ENCODE measurements at places on chromosomes 1 and 21.

- no peak for DNase-seq
These were observed 49.7 kb downstream of the SIPA1L2 start for GRCh38 chr1:232579958-232580941.

GRCh38 chr21:34691390-34692032 is 22.7 kb downstream of the CLIC6 start:
- no peak for DNase-seq

DNA sequence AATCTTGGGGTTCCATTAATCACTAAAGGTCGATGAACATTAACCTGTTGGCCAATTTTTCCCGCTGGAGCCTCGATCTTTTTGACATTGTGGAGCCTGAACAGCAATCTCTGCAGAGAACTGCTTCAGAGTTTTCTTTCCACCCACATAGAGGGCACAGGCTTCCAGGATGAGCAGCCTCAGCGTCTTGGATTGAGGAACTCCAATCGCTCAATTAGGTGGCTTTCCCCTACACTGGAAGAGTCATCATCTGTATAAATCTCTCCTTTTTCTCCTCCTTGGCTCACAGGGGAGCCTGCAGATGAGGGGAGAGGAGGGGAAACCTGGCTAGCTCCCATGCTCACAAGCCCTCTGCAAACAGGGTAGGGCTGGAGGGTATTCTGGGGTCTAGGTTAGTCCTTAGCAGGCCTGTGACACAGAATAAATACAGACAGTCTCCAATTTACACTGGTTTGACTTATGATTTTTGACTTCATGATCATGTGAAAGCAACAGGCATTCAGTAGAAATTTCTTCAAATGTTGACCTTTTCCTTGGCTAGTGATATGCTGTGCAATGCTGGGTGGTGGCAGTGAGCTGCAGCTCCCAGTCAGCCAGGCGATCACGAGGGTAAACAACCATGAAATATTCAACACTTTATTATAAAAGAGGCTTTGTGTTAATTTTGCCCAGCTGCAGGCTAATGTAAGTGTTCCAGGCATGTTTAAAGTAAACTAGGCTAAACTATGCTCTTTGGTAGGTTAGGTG is 80.8 kb downstream of the PGBD5 start:
- DNase-seq: no peak

GRCh38 chr1:245716561-245716960 is 561.8 kb downstream of the KIF26B start:
- DNase-seq: no peak

DNA sequence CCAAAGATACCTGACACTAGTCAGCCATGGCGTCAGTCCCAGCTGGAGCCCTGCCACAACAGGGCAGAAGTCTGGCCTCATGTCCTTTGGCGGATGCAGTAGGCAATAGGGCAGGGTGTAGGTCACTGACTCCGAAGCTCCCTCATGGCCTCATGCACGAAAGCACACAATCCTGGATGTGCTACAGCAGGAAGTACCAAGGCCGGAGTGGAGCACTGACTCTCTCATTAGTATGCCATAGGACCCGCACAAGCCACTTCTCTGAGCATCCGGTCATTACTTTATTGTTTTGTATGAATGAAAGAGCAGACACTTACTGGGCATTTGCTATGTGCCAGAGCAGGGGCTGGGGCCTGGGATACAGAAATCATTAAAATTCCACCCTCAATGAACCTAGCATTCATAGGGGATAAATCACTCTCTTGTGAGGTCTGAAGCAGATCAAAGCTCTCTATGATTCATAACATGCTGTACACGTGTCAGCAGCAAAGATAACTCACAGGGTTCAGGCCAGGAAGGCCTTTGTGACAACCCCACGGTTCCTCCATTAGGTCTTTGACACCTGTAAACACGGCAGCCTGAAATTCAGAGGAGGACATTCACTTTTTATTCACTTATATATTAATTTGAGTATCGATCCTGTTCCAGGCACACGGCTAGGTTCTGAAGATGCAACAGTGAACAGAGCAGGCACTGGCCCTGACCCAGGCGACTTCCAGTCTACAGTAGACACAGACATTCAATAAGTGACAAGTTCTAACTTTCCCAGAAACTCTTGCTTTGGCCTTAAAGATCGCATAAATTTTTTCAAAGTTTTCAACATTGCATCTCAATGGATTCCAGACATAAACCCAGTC is 357.9 kb upstream of the USP24 start:
- no peak for DNase-seq

DNA sequence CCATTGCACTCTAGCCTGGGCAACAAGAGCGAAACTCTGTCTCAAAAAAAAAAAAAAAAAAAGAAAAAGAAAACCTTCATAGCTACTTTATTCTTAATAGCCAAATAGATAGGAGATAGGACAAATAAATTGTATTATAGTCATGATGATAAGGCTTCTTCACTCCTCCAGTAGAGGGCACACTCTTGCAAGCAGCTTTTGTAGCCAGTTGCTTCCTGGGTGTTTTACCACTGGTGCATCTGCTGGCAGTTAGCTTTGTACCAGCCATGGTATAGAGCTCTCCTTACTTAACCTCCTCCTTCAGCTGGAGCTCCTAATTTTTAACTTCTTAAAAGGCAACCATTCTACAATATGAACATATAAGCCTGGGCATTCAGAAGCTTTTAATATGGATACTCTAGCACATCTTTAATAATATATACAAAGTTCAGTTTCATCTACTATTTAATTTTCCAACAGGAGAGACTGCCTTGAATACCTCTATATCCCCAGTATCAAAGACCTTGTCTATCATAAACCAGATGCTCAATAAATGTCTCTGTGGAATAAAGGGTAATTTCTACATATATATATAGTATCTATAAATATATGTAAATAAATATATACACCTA is 35.8 kb downstream of the EVI5 start:
- peak; percentile 30 for DNase-seq
